Sciatic nerve (tissue), 2 donors: ENCODE measurements at places on chromosomes 4 and X.

GRCh38 chr4:112214390-112215264, 17.0 kb upstream of the AP1AR start:
- no peak for DNase-seq

DNA sequence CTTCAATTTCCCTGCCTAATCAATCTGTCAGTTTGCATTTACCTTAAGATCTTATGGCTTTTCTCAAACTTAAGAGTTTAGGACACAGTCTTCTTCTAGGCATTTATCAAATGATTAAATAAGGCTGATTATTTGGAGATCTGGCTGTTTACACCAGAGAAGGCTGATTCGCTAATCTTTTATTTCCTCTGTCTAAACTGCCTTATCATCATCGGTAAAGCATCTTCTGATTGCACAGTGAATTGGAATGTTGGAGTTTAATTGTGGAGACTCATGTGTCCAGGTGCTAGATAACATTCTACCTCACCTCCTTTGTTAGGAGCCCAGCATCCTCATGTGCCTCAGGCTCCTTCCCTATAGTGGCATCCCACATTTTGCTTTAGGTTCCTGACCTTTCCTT, 100.3 kb upstream of the DDIT4L start:
- no peak for DNase-seq

GRCh38 chr4:86893136-86893535, 914 bp upstream of the C4orf36 start:
- DNase-seq, result no peak

DNA sequence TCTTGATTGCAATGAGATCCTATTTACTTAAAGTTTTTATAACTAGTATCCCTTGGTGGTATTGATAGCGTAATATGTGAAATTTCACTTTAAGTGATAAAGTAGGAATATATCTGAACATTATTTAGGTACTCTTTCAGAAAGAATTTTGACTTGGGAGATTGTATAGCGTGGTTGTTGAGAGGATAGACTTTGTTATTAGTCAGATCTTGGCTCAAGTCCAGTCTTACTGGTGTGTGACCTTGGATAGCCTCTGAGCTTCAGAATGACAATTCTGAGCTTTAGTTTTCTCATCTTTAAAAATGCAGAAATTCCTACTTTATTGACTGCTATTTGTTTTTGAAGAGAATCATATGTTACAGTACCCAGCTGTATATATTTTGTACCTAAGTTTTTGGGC, 32.6 kb downstream of the DCK start:
- DNase-seq, result no peak
